Hematopoietic multipotent progenitor cell treated with erythropoietin and hydrocortisone succinate and interleukin-3 and kit ligand, for 17 days (in vitro differentiated cells): ENCODE measurements at places on chromosomes 5 and 9.

DNA sequence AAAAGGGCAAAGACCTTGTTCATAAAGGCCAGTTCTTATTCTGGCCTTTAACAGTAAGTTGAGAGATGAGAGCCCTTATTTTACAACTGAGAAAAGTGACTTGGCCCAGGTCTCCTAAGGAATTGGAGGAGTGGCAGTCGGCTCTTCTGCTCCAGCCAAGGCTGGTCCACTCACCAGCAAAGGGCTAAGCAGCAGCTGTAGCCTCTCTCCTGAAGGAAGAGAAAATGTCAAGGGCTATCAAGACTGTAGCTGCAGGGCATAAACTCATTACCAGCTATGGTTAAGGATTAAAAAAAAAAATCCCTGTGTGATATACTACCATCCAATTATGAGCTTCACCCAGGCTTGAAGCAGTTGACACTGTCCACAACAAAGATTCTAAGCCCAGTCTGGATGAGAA, 138.6 kb upstream of the RAD23B start:
- DNase-seq, result no peak

DNA sequence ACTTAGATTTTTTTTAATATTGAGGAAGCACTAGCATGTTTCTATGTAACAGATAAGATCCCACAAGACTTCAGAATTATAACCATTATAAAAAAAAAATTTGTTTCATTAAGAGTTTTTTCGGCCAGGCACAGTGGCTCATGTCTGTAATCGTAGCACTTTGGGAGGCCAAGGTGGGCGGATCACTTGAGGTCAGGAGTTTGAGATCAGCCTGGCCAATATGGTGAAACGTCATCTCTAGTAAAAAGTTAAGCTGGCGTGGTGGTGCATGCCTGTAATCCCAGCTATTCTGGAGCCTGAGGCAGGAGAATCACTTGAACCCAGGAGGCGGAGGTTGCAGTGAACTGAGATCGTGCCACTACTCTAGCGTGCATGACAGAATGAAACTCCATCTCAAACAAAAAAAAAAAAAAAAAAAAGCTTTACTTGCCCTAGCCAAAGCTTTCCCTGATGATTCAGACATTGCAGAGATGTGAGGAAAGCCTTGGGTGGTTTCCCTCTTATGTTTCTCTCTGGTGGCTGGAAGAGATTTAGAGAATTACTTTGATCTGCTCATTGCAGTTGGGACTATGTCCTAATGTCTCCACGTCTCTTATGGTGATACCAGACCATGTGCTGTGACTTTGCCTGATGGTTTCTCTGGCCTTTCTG, 65.4 kb downstream of the EGFLAM start:
- no peak for DNase-seq

DNA sequence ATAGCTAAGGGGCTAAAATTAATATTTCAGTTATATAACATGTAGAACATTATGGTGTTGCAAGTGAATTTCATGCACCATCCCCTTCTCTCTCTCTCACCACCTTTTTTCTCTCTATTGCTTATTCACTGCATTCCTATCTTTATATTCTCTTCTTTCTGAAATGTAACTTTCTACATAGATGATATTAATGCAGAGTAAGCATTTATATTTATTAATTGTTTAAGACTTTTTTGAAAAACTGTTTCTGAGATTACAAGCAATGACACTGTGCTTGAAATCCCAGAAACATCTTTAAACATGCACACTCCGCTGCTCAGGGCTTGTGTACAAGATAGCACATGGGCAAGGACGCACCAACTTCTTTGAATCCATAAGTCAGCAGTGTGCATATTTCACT, 567.7 kb upstream of the SGCD start:
- DNase-seq, result no peak

- no peak for DNase-seq
Observed at GRCh38 chr5:14956423-14957046, 85.0 kb upstream of the ANKH start.

GRCh38 chr5:153425914-153426313, 64.6 kb upstream of the GRIA1 start:
- DNase-seq, result no peak

DNA sequence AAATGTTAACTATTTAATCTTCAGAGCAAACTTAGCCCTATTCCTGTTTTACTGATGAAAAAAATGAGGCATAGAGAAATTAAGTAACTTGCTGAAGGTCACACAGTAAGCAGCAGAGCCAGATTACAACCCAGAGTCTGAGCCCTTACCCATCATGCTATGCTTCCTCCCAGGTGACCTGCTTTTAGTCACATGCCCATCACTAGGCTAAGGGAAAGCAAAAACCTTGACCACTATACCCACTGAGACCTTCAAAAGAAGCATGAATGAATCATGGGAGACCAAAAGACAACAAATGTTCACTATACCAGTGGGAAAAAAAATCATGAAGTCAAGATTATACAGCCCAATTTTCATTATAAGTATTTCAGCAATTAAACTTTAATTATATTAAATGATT, 5.3 kb upstream of the HAUS6 start:
- no peak for DNase-seq

GRCh38 chr9:78601957-78602565, 305.1 kb downstream of the PSAT1 start:
- no peak for DNase-seq

DNA sequence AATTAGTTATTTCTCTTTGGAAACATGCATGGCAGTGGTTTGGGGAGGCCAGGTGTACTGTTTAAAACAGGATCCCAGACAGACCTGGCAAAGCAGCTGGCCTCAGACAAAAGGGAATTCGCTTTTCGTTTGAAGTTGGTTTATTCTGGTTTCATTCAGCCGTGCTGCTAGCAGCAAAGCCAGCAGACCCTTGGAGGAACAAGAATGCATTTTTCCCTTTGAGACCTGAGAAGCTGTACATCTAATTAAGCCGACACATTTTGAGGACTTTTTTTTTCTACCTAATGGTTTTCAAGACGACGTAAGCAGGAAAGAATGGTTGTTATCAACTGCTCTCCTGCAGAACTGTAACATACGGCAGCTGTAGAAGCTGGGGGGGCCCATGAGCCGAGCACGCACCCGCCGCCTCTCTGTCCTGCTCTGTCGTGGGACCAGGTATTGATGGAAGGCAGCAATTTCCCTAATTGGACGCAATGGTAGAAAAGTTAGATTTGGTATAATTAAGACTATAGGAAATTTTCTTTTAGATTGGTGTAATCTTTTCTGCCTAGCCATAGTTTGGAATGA, 13.6 kb downstream of the PLEKHG4B start:
- DNase-seq, result no peak

GRCh38 chr9:7240569-7241311, 483.0 kb downstream of the KDM4C start:
- no peak for DNase-seq

DNA sequence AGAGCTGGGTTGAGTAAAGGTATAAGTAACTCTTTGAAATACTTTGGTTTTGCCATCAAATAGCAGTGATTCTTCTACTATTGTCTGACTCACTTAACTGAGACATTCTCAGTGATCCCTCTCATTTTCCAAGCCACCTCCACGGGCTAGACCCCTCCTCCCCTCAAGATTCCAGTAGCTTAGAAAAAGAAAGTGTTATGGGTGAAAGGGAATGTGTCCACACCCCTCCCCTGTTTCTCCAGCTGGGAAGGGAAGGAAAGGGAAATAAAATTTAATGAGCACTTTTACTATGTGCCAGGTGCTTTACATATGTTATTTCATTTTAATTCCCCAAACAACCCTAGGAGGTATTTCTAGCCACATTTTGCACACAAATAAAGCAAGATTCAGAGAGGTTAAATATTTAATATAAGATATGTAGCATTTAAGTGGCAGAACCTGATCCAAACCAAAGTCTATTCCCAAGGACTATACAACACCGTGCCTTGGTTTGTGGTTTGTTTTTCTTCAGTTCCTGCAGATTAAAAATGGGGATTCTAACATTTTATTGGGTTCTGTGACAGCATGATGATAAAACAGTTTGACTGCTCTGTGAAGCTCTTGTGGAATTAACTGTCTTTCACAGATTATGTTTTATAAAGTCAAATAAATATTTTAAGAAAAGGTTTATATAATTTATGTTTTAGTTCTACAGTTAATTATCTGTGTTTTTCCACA, 135.9 kb downstream of the ZSWIM6 start:
- DNase-seq, result no peak

DNA sequence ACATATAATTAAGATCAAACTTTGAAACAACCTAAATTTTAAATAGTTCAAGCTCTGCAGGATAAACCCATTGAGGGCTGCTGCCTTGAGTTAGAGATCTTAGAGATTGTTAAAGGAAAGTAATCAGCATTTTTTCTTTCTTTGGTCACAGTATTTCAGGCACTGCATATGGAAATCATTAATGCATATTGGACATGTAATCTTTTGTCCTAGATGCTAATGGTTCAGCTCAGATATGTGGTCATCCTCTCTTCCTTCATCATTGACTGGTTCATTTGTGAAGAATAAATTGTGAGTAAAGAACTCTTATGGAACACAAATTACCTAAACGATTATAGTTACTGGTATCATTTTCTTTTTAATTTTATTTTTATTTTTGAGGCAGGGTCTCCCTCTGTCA, 82.0 kb upstream of the PRLR start:
- DNase-seq, result no peak

GRCh38 chr9:111828193-111828592, 33.5 kb upstream of the SHOC1 start:
- DNase-seq, result no peak

DNA sequence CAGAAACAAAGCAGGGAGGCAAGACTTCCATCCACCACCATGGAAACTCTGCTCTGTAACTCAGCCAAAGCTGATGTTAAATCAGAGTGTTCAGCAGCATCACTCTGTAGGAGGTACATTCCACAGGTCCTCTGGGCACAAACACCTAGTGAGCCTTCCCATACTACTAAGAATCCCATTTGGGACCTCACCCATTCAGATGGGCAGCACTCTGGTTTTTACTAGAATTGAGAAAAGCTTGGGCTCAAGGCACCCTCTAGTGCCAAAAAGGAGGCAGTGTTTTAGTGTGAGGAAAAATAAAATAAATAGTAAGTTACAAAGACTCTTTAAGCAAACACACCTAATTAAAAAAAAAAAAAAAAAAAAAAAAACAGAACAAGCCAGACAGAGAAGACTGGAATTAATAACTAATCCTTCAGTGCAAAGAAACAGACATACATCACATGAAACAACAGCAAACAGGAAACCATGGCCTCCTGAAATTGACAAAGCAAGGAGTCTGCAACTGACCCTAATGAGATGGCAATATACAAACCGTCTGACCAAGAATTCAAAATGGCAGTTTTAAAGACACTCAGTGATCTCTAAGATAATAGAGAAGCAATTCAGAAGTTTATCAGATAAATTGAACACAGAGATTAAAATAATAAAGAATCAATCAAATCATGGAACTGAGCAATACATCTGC, 159.5 kb downstream of the GNA14 start:
- DNase-seq, result no peak

DNA sequence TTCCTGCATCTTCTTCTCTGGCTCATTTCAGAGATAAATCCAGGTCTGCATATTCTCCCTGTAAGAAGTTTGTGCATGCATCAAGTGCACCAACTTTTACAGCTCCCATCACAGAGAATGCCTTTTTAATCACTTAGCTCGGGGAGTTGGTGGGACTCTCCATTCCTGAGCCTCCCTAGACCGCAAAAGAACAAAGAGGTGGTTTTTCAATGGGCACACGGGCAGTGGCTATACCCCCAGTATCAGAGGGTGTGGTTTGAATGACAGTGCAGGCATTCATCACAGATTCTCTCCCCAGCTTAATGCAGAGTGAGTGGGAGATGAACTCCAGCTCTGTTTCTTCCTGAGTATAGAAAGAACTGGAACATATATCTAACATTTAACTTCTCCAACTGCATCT, 264.7 kb upstream of the NR4A3 start:
- no peak for DNase-seq

DNA sequence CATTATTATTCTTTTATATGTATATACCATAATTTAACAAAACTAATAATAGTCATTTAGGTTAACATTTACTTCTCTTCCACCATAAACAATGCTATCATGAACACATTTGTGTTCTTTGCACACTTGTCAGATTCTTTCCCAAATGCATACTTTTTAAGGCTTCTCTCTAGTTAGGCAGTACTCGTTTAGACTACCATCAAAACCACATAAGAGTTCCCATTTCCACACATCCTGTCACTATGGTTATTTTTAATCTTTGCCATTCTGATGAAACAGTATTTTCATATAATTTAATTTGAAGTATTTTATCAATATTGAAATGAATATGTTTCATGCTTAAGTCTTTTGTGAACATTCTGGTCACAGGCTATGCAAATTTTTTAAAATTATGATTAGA, 15.1 kb downstream of the DROSHA start:
- DNase-seq, result no peak

DNA sequence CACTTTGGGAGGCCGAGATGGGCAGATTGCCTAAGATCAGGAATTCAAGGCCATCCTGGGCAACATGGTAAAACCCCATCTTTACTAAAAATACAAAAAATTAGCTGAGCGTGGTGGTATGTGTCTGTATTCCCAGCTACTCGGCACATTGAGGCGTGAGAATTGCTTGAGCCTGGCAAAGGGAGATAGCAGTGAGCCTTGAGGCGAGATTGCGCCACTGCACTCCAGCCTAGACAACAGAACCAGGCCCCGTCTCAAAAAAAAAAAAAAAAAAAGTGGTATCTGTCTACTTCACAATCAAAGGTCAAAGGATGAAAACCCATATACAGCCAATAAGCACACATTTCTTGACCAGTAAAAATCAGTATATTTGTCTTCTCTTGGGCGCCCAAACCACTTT, 728.5 kb upstream of the ADAMTS16 start:
- DNase-seq, result no peak

- DNase-seq, result no peak
Observed at GRCh38 chr9:100357501-100357900, 4.8 kb upstream of the TEX10 start.

GRCh38 chr5:96533371-96533770, 100.3 kb upstream of the PCSK1 start:
- DNase-seq, result no peak

DNA sequence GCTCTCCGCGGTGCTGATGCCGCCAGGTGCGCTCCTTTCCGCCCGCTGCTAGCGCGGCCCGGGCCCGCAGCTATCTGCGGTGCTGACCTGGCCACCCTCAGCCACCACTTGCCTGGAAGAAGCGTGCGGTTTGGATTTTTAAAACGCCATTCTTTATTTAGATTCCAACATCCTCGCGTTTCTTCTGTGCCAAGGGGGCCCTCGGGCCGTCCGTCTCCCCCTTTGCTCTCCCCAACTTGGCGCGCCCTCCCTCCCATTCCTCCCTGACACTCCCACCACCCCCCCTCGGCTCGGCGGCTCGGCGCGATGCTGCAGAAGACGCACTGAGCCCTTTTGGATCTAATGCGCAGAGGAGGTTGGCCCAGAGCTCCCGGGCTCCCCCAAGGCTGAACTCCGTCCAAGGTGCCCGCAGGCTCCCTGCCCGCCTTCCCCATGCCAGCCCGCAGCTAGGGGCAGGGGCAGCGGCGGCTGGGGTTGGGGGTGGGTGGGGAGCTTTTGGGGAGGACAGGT, at the start of gene BARHL1:
Gene BARHL1, plus strand, starts transcription at position 331 of the 510 bp plus-strand sequence. CDS start 192 bp downstream, outside the sequence.
- no peak for DNase-seq

- DNase-seq, result no peak
Observed at GRCh38 chr9:106859957-106860720, 2.8 kb upstream of the ZNF462 start.
